Epithelial cell of proximal tubule (primary cell): ENCODE measurements at places on chromosomes 4 and X. TPM values are rescaled to one million over a fixed set of nuclear protein-coding genes. Genes with fewer than 3 reads are reported as not detected.

GRCh38 chr4:137711502-137711901, 179.2 kb upstream of the PCDH18 start:
- no peak for DNase-seq

GRCh38 chrX:136354201-136354600, 53.4 kb downstream of the ADGRG4 start:
- no peak for DNase-seq

APLN gene
- 0.36 and 1.8 TPM in 2 replicates for total RNA-seq

GRCh38 chrX:70769659-70770227, 138.8 kb downstream of the TEX11 start:
- DNase-seq = no peak

ADAM29 gene
- not detected in 2 replicates for total RNA-seq

FABP2 gene
- total RNA-seq = not detected in 2 replicates

DNA sequence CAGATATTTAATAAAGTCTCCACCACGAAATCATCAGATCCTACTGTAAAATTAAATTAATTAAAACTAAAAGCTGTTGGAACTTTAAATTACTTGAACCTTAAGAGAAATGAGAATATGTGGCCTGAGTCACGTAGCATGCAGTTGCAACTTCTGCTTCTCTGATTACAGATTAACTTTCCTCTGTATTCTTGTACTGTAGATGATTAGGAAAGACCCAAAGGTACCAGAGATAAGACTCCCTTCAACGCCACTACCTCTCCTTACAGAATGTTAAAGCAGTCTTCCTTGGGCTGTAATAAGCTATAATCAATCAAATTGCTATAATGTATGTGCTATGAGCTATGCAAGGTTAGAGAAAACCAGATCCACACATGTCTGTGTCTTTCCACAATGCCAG, 47.9 kb downstream of the FAM13A start:
- peak; percentile 38 for DNase-seq

- DNase-seq = no peak
Observed at GRCh38 chr4:18698119-18698883, 676.7 kb upstream of the LCORL start.

- peak; percentile 18 for DNase-seq
Observed at GRCh38 chr4:106898621-106899230, 137.4 kb downstream of the DKK2 start.

DNA sequence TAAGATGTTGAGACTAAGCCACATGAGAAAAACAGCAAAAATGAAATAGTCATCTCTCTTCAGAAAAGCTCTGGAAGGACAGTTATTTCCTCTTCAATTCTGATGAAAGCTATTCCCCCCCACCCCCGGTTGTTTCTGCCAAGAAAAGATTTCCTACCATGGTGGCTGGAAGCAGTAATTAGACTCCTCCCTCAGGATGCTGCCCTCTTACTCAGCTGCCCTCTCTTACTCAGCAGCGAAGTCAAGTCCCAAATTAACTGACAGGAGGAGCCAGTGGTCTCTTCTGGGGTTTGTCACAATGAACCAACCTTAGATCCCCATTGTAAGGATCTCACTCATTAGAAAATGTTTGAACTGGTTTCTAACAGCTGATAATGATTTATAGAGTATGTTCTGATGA, 38.0 kb downstream of the GPM6B start:
- no peak for DNase-seq

TLR6 gene
- 0.22 and 0.29 TPM in 2 replicates for total RNA-seq

- DNase-seq = no peak
Observed at GRCh38 chrX:49282647-49283011, 13.0 kb downstream of the PPP1R3F start.

- no peak for DNase-seq
Observed at GRCh38 chr4:25493466-25493865, 116.4 kb downstream of the ANAPC4 start.

PROM1 gene
- 41.9 and 69.6 TPM in 2 replicates for total RNA-seq

DNA sequence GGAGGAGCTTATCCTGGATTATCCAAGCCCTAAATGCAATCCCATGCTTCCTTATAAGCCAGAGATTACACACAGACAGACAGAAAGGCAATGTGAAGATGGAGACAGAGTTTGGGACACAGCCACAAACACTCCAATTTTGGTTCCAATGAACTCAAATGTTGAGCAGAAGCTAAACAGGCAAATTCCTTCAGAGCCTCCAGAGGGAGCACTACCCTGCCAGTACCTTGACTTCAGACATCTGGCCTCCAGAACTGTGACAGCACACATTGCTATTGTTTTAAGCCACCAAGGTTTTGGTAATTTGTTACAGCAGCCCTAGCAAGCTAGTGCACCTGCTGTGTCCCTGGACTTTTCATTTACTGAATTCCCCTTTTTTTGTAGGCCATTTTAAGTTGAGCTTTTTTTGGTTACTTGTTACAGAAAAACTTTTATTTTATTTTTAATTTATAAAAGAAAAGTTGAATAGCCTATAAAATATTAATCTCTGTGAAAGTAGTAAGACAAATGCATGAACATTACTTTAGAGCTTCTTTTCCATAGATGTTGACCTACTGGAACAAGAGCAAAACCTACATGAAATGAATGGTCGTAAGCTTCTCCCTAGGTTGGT, 33.4 kb upstream of the SRD5A3 start:
- peak; percentile 9 for DNase-seq

GRCh38 chrX:107878106-107878505, 52.4 kb downstream of the MID2 start:
- DNase-seq = no peak

DNA sequence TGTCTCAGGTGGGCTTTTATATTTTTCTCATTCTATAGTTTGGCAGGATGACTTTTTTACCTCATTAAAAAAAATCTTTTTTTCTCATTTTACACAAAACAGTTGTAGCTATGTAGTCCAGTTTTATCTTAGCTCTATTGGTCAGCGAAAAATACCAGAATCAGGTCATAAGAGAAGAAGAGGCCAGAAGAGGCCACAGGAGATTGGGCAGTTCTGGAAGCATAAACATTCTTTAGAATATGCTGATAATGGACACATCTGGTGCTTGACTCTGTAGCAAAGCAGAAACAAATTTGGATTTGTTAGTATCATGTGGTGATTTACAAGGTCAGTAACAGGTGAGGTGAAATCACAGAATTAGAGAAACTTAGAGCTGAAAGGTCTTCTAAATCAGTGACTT, 66.6 kb upstream of the ARHGAP24 start:
- no peak for DNase-seq

DNA sequence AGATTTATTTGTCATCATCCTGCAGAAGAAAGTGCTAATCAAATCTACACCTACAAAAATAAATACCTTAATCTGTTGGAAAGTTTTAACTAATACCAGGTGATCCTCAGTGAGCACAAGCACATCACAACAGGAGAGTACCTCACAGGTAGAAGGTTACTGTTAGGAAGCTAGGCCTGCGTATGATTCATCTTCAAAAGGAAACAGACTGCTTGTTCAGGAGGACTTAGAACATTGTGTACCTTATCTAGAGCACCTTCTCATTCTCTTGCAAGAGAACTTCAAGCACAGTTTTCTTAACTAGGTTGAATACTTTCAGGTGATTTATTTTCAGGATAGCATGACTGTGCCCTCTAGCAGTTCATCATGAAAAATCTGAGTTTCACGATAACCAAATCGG, 54.2 kb downstream of the MND1 start:
- no peak for DNase-seq

DNA sequence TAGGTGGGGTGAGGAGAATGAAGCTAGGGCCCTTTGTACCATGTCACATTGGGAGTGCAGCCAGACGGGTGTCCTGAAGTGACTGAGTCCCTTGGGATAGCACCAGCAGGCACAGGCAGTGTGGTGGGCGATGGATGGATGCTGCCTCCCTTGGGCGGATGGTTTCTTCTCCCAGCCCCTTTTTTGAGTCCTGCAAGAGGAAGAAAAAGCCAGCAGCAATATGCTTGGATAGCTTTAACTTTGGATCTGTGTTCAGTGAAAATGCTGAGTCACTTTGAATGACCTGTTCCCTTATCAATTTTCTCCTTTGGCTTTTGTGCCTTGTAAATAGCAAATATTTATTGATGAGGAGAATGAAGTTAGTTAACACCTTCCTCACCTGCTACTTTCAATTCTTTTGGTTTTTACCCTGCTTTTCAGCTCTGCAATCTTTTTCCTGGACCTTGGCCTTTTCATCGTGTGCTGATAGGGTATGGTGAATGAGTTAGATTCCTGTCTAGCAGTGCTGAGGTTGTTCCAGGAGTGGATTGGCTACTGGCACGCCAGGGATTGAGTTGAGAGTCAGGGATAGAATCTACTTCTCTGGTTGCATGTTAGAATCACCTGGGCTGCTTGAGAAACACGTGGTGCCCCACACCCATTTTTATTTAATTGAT, 10.2 kb downstream of the DCUN1D4 start:
- DNase-seq = no peak

FGF13 gene
- 2.5 and 4.2 TPM in 2 replicates for total RNA-seq

DNA sequence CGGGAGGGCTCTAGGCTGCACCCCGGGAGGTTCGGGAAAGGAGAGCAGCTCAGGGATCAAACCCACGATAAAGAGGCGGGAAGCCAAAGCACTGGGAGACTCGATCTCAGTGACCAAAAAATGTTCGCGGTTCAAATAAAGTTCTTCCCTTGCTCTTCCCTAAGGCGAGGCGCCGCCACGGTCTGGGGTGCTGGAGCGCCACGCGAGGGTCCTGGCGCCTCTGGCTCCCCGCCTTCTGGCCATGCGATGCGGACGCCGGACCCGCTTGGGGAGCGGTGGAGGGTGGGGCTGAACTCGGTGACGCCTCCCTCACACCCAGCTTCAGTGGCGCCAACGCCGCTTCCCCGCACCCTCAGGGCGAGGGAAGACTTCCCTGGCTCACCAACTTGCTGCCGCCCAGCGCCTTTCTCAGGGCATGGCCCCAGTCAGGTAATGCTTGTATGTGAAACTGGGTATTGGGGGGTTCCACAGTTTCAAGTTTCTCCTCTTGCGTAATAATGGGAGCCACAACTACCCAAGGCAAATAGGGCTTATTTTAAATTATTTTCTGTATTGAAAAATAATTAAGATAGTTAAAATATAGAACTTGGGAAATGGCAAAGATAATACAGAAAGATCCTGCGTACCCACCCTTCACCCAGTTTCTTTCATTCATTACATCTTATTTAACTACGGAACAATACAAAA, at the start of gene QRFPR:
Gene QRFPR (minus strand): TSS at position 243 of the 687 bp plus-strand sequence. CDS start 371 bp downstream, outside the sequence.
- DNase-seq = no peak

COL4A5 gene
- total RNA-seq = 8.5 and 33.2 TPM in 2 replicates

FAM133A gene
- not detected in 2 replicates for total RNA-seq

GRCh38 chr4:116585246-116585645, 500.1 kb downstream of the TRAM1L1 start:
- DNase-seq = no peak

PWWP3B gene
- total RNA-seq = 0.06 and 0.36 TPM in 2 replicates

- DNase-seq = no peak
Observed at GRCh38 chrX:153921070-153921469, 5.0 kb downstream of the ARHGAP4 start.

GRCh38 chrX:331151-331824, 12.7 kb upstream of the GTPBP6 start:
- no peak for DNase-seq

GRCh38 chr4:118736900-118737299, 51.7 kb downstream of the METTL14 start:
- DNase-seq = no peak

ANXA10 gene
- 0.29 and 0.94 TPM in 2 replicates for total RNA-seq

TMPRSS11E gene
- total RNA-seq = 0.17 and 1.1 TPM in 2 replicates

- DNase-seq = no peak
Observed at GRCh38 chrX:2690856-2691542, at the start of gene CD99. Gene CD99, plus strand, starts transcription at chrX:2691295. Its CDS starts 66 bp downstream, at chrX:2691361.

- DNase-seq = no peak
Observed at GRCh38 chrX:38701073-38701472, 100.2 kb upstream of the MID1IP1 start.

TMPRSS11B gene
- total RNA-seq = not detected in 2 replicates

- no peak for DNase-seq
Observed at GRCh38 chrX:111003118-111003517, 92.9 kb upstream of the PAK3 start.

DNA sequence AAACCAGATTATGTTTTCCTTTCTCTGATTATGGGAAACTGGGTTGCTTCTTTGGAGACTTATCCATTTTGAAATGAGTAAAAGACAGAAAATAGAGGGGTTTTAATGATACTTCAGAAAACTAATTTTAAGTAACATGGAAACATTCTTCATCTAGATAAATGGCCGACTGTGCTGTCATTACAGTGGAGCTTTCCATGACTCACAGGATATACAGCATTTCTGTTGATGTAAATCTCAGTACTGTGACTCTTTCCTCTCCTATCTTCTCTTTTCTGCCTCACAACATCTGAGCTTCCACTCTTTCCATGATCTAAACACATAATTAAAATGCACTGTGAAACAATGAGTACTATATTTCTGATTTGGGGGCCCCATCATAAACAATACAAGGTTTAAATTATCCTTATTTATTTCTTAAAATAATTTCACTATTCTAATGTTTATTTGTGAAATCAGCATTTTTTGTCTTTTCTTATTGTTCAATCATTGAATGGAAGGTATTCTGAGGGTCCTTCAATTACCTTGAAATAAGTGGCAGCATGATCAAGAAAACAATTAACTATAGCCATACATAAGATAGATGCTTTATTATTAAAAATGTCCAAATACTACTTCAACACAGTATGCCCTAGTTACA, 19.3 kb downstream of the SEC24D start:
- no peak for DNase-seq

GRCh38 chrX:15566244-15566643, 34.5 kb downstream of the ACE2 start:
- no peak for DNase-seq

DNA sequence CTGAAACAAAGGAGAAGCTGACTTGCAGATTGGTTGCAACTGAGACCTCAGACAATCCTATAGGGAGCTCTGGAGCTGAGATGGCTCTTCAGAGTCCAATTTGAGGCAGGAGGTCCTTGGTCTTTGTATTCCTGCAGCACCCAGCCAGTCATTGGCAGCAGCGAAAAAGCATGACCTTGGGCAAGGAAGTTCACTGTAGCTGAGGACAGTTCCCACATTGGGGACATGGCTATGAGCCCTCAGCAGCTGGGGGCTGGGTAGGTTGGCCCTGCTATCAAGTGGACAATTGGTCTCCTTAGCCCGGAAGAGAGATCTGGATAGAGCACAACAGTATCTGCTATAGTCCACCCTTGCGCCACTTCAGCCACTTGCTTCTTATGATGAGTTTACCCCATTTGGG, 56.9 kb upstream of the ATP6AP2 start:
- no peak for DNase-seq

- DNase-seq = no peak
Observed at GRCh38 chr4:116688536-116688935, 396.8 kb downstream of the TRAM1L1 start.

DNA sequence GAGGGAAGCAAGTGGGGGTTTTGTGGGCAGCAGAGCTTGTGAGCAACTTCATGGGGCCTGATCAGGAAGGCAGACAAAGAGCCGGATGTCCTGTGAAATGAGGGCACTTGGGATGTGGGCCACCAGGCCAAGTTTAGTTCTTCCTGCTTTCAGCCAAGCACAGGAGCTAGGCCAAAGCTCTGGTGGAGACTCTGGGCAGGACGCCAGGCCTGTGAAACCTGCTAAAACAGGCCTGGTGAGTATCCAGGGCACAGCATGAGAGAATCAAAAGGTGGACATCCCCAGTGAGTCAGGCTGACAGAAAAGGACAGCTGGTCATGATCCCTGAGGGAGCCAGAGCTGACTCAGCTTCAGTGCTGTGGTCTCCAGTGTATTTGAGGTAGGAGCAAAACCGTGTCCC, 95.7 kb downstream of the NPNT start:
- DNase-seq = peak; percentile 93

- DNase-seq = no peak
Observed at GRCh38 chr4:166777760-166778159, 456.5 kb downstream of the SPOCK3 start.
